ENCODE measurements at places on chromosomes 6 and 20.

DNA sequence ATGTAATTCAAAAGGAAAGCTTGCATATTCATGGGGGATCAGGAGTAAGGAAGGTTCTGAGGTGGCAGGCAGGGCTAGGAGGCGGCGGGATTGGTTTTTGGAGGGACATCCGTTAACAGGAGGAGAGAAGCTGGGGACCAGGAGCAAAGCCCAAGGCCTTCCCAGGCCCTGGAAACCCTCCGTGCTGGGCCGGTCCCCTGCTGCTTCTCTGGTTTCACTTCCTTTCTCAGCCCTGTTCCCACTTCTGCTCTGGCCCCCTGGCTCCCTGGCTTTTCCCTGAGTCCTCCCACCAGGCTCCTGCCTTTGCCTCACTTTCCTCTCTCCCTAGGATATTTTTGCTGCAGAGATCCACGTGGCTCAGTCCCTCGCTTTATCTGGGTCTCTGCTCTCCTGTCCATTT lies 26.4 kb upstream of the SALL4 start:
- DNase-seq: peak; percentile 28

DNA sequence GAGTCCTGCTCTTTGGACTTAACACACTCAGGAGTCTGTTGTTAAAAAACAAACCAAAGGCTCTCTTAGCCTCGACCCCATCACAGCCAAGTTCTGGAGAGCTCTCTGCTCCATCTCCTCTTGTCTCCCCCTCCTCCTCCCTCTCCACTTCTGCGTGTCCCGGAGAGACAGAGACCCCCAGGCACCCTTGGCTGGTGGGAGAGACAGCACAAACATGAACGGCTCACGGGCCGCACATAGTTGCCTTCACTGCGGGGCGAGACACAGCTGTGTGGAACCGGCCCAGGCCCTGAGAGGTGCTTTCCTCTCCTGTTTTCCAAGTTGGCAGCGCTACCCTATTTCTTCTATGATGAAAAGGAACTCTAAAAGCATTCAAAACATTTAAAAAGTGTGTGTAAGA lies 23.3 kb upstream of the MYT1 start:
- DNase-seq: no peak

- DNase-seq: no peak
These were observed 87.8 kb upstream of the ARMC2 start for GRCh38 chr6:108760126-108761050.

GRCh38 chr6:42692137-42692911 lies 30.1 kb downstream of the PRPH2 start:
- DNase-seq: no peak

- DNase-seq: no peak
These were observed 4.1 kb upstream of the GPR63 start for GRCh38 chr6:96841345-96841744.

DNA sequence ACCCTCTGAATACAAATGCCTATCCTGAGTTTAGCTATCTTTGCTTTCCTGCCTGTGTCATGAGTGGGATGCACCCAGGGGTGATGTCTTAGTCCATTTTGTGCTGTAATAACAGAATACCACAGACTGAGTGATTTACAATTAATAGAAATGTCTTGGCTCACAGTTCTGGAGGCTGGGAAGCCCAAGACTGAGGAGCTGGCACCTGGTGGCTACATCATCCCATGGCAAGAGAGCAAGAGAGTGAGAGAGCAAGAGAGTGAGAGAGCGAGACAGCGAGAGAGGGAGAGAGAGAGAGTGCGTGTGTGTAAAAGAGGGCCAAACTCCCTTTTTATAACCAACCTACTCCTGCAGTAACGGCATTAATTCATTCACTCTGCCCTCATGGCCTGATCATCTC lies 76.8 kb downstream of the PRDM1 start:
- DNase-seq: no peak

Data from nephron progenitor cell (in vitro differentiated cells).